ENCODE measurements at places on chromosomes 16 and 17.

DNA sequence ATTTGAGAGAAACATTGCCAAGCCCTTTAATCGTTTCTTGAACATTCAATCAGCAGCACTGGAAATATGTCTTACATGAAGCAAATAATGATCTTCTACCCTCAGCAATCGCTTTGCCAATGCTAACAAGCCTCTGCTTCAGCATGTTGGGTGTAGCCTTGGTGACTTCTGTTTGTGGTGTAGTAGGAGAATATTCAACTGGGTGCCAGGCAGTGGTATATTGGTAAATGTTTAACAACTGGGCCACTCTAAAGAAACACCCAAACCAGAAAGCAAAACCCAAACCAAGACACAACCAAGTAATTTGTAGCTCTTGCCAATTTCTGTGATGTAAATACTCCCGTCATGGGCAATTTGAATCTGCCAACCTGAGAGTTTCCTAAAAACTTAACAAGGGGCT, 9.7 kb downstream of the CDH13 start:
- no peak for DNase-seq

- no peak for DNase-seq
Measured at GRCh38 chr17:61593426-61593825, 2.4 kb upstream of the NACA2 start.

DNA sequence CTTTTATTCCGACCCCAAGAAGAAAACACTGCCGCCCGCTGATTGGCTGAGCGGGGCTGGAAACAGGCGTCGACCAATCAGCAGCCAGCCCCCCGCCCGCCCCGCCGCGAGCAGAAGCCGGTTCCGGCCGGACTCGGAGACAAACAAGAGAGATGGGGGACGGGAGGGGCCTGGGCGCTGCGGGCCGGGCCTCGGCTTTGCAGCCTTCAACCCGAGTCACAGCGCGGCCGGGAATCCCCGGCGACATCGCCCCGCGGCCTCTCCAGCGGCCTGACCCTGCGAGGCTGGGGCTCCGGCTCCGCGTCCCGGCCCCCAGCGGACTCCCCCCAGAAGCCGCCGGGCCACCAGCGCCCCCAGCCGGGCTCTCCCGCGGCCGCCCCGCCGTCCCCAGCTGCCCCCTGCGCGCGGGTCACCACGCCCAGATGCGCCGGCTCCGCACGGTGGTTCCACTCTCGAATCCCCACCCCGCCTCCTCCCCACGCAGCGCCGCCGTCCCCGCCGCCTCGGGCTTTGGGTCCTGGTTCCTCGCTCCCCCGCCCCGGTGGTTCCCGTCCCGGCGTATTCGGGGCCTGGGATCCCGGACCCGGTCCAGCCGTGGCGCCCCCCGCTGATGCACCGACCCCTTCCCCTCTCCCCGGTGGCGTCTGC, 346 bp upstream of the SLC43A2 start:
- DNase-seq: peak; percentile 61

GRCh38 chr17:74277935-74278334, 3.9 kb downstream of the DNAI2 start:
- DNase-seq: no peak

- DNase-seq: no peak
Measured at GRCh38 chr17:1244606-1245012, 25.6 kb upstream of the BHLHA9 start.

DNA sequence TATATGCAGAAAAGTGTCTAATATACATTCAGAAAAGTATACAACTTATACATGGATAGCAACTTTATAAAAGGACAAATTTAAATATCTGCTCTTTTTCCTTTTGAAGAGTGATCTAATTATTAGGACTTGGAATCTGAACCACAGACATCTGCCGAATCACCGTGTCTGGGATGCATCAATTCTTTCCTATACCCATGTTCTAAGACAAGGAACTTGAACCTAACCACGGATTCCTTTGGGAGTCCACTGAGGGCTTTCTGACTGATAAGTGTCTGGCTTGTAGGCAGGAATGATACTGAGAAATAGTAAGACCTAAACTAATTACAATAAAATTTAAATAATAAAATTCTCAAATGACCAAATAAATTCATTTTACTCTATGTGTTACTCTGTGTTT, 54.2 kb downstream of the NDEL1 start:
- no peak for DNase-seq

DNA sequence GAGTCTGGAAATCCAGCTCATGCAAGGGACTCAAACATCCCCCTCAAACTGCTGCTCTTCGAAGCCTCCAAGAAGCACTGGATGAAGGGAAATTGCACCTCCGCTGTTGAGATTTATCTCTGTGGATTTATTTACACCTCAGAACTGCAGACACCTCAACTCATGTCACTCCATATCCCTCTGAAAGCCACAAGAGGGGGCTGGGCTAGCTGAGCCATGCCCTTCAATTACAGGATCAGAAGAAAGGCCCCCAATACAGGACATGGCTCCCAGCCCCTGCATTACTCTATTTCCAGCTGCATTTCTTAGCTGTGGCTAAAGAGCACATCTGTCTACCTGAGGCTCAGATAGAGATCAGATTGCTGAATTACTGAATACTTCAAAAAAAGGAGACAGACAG, 103.1 kb upstream of the DYNLRB2 start:
- DNase-seq: no peak

DNA sequence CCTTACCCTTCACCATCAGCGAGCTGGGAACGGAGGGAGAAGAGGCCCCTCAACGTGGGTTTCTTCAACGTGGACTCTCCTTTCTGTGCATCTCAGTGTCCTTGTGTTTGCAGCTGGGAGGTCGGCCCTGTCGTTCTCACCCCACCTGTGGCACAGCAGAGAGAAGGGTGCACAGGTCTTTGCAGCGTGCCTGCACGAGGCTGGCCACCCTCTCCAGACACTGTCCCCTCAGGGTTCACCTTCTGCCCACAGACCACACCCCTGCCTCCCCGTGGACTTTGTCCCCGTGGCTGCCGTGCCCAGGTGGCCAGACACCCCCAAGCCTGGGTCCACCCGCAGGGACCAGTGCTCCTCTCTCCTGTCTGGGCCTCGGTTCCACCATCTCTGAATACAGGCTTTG, 7.3 kb upstream of the WDR45B start:
- DNase-seq: no peak

- no peak for DNase-seq
Measured at GRCh38 chr16:66924527-66925321, 611 bp downstream of the RRAD start.

DNA sequence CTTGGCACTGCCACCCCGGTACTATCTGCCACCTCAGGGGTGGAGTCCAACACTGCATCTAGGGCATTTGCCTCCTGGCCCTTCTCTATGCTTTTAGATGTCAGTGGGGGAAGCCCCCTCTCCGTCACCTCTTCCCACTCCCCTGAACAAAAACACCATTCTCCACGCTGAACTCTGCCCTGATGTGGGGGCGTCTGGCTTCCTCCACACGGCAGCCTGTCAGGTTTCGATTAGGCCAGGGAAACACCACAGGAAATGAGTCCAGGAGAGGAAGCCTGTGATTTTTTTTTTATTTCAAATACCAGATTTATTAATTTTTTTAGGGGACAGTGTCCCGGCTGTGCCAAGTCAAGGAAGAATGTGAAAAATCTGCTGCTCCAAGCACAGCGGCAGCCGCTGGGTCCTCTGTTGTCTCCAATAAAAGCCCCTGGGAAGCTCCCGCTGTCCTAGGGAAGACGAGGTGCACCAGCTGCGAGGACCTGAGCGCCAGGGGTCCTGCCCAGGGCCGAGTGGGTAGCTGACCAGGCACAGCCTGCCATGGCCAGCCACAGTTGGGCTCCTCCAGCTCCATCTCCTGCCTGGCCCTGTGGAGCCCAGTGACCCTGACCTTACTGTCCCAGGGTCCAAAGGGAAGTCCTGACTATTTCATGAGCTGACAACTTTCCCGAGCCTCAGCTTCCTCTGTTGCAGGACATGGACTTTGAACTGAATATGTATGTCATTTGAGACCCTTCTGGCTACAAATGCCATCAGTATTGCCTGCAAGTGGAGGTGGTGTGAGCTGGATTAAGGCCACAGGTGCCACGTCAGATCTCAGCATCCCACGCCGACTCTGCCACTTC, 336.7 kb downstream of the FOXL1 start:
- DNase-seq: no peak

GRCh38 chr17:2594722-2595599, 1.5 kb downstream of the PAFAH1B1 start:
- DNase-seq: no peak

Data from AG09309 (cell line).